ENCODE measurements at places on chromosomes 5 and 9.

DNA sequence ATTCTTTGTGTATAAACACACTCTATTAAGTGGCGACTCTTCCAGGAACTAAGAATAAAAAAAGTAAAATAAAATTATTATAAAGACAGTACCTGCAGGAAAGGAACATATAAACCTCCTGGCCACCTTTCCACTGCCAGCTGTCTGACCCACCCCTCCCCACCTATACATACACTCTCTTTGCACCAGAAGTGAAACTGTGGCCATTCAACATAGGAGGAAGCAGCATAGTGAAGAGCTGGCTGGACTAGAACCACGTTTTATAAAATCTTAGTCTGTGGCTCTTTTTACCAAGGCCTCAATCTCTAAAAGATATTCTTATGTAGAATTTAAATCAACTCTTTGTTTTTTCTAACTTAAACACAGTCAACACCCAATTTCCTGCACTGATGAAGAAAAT is 289.6 kb downstream of the GABRB2 start:
- DNase-seq = no peak

- no peak for DNase-seq
Observed at GRCh38 chr5:125129151-125129806, 382.8 kb upstream of the ZNF608 start.

DNA sequence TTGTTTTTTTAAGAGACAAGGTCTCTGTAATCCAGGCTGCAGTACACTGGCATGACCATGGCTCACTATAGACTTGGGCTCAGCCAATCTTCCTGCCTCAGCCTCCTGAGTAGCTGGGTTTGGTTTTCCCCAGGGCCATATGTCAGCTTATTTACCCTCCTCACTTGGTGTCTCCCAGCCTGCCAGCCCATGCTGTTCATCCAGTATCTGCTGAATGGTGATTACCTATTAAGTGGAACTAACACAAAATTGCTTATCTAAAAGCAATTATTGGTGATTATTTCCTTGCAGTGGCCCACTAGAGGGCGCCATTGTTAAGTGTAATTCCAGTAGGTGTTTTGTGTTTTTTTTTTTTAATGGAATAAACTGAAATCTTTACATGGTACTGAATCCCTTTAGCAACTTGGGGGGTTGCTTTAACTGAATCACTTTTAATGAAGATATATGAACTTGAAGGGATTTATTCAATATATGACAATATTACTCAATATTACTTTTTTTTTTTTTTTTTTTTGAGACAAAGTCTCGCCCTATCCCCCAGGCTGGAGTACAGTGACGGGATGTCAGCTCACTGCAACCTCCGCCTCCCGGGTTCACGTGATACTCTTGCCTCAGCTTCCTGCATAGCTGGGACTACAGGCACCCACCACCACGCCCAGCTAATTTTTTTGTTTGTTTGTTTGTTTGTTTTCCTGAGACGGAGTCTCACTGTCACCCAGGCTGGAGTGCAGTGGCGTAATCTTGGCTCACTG is 13.8 kb downstream of the EXOSC2 start:
- DNase-seq = peak; percentile 84

GRCh38 chr9:37986771-37987258 is 82.2 kb downstream of the SHB start:
- DNase-seq = no peak

DNA sequence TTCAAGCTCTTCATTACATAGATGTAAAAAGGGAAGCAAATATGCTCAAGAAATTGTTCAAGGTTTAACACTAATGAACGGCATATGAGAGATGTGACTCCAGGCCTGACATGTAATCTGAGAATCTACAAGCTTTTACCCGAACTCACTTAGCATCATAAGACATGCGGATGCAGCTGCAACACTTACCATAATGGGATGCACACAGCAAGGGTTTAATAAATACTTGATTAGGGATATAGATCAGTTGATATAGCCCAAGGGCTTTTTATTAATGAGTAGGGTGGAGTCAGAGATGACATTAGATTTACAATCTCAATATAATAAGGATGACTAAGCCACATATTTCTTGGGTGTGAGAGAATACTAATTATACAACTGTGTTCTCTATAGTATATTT is 2215.5 kb downstream of the MAT2B start:
- DNase-seq = no peak
